Activated CD4-positive, CD25-positive, alpha-beta regulatory T cell (primary cell): ENCODE measurements at places on chromosomes 12 and 14.

DNA sequence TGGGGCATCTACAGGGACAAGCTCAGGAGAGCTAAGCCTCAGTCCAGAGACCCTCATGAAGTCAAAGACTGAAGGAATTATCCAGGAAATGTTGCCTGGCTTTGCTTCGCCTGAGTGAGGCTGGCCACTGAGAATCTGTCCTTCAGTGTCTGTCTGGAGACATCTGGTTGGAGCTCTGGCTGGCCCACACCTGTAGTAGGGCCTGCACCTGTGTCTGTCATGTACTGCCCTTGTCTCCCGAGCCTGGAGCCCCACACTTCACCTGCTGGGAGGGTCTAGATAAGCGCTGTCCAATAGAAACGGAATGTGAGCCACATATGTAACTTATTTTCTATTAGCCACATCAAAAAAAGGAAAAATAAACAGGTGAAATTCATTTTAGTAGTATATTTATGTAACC lies 9.9 kb upstream of the HDAC7 start:
- DNase-seq = no peak

DNA sequence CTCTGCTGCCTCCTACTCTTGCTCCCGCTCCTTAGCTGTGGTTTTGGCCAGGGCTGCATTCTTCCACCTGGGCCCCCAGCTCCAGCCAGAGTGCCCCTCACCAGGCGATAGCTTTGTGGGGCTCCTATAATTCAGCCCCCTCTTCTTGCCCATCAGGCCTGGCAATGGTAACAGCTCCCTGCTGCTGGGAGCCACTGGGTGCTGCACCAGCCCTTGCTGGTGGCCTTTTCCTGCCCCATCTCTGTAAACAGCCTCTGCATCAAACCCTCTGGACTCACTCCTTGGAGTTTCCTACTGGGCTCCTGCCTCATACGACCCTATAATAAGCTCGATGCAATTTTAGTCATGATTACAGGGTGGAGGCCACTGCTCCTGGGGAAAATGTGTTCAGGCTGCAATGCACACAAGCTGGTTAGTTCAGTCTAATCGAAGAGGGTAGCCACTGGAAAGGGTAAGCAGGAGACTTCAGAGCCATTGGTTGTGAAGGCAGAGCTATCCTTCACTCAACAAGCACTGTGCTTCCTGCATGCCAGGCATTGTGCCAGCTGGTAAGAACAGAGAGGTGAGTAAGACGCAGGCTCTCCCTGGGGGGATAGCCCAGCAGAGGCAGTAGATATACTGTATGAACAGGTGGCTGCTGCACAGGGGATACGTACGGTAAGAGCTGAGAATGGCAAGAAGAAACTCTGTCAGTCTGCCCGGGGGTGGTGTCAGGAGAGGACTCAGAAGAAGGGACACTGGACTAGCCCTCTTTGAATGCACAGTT lies 24.7 kb downstream of the CLMN start:
- no peak for DNase-seq

DNA sequence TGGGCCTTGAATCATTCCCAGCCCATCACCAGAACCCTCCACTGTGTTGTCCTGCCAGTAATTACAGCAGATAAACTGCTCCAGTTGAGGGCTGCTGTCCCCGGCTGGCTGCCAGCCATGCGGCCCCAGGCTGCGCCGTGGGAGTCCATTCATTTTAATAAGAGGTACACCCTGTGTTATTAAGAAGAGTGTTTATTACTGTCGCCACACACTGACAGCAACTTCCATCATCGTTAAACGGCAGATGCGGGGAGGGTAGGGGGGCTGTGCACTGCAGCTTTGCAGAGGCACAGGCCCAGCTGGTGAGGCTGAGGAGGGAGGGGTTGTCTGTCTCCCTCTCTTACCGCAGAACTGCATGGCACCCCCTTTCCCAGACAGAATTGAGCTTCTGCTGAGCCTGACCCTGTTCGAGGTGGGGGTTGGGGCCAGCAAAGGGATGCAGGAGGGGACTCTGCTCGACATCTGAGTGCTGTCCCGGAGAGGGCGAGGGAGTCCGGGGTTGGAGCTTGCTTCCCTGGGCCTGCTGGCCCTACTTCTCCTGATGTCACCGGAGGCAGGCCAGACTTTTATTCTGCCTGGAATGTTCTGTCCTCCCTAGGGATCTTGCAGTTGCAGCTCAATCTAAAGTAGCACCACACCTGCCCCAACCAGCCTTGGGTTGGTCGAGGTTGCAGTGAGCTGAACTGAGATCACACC lies 33.8 kb upstream of the GPATCH2L start:
- no peak for DNase-seq

- DNase-seq = no peak
These were observed 654.5 kb downstream of the NOVA1 start for GRCh38 chr14:25943329-25943728.
